Kidney capillary endothelial cell (primary cell): ENCODE measurements at places on chromosomes 3 and 15.

GRCh38 chr3:30963223-30963722 lies 68.8 kb upstream of the GADL1 start:
- DNase-seq, result no peak

DNA sequence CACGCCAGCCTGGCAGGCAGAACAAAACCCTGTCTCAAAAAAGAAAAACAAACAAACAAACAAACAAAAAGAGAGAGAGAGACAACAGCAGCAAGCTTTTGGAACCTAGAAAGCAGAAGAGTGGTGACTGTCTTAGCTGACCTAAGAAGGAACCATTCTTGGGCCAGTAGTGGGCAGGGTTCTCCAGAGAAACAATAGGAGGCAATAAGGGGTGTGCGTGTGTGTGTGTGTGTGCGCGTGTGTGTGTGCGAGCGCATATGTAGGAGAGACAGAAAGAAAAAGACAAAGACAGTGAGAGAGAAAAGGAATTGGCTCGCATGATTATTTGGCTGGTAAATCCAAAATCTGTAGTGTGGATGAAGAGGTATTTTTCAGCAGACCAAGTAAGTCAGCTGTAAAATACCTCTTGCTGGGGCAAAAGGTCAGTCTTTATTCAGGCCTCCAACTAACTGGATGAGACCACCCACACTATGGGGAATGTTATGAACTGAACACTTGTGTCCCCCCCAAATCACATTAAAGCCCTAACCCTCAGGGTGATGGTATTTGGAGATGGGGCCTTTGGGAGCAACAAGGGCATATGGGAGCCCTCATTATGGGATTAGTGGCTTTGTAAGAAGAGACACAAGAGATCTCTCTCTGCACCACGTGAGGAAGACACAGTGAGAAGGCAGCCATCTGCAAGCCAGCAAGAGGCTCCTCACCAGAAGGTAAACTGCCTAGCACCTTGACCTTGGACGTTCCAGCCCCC lies 15.1 kb upstream of the BLM start:
- DNase-seq, result no peak

DNA sequence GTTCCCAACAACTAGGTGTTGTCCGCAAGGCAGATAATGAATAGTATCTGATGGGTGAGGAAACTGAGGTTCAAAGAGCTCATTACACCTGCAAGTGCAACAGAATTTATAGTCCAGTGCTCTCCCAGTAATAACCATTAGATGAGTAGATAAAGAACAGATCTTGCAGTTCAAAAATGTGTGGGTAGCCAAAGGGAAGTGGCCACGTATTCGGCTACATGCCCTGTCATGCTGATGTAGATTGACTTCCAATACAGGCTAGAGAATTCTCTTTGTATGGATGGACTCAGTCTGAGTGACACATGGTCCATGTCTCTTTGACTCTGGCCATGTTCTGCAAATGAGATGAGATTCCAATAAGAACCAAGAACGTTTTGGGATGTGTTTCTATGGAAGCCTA lies 187.9 kb upstream of the LPP start:
- no peak for DNase-seq

GRCh38 chr3:8635631-8636030 lies 9.0 kb downstream of the SSUH2 start:
- no peak for DNase-seq

- no peak for DNase-seq
Measured at GRCh38 chr15:65343374-65343981, 34.3 kb downstream of the IGDCC3 start.

- no peak for DNase-seq
Measured at GRCh38 chr3:18354701-18355100, 70.4 kb downstream of the SATB1 start.

DNA sequence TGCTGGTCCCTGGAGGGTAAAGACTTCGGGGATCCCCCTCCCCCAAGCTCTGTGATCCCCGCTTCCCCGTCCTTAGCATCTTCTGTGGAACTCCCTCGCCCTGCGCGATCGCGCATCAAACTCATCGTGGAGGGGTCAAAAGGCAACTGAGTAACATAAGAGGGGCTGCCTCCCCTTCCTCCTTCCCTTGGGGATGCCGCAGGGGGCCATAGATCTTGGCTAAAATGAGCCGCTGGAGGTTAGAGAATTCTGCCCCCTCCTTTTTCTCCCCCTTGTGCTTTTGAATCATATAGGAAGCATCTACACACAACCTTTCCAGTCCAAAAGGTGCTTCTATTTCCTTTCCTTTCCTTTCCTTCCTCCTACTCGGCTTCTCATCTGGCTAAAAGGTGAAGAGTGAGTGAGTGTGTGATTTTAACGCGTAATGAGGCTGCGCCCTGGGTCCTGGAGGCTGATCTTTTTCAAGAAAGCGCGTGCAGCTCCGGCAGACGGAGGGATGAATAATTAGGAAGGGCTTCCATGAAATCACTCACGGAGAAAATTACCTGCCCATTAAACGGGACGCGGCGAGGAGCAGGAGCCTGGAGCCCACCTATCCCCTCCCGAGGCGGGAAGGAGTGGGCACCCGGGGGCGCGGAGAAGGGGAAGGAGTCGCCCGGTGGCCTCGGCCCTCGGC lies 831 bp upstream of the ROBO2 start:
- DNase-seq, result peak; percentile 7

GRCh38 chr15:42373274-42373673 lies 14.0 kb downstream of the CAPN3 start:
- DNase-seq, result no peak

- DNase-seq, result no peak
Measured at GRCh38 chr3:16254916-16255315, 9.8 kb downstream of the DPH3 start.

DNA sequence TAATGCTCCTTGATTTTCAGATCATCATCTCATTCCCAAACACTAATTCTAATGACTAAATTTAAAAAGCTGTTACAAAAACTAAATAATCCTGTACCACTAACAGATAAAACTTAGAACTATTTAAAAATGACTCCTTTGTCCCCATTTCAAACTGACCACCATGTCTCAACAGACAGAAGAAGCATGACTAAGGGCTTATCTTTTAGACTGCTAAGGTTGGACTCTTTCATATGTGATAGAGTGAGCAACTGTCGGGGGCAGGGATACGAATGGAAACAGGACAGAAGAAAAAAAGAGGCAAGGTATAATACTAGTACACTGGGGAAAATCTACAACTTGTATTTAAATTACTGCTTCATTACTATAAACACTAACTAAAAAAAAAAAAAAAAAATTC lies 23.3 kb downstream of the SNX4 start:
- no peak for DNase-seq

DNA sequence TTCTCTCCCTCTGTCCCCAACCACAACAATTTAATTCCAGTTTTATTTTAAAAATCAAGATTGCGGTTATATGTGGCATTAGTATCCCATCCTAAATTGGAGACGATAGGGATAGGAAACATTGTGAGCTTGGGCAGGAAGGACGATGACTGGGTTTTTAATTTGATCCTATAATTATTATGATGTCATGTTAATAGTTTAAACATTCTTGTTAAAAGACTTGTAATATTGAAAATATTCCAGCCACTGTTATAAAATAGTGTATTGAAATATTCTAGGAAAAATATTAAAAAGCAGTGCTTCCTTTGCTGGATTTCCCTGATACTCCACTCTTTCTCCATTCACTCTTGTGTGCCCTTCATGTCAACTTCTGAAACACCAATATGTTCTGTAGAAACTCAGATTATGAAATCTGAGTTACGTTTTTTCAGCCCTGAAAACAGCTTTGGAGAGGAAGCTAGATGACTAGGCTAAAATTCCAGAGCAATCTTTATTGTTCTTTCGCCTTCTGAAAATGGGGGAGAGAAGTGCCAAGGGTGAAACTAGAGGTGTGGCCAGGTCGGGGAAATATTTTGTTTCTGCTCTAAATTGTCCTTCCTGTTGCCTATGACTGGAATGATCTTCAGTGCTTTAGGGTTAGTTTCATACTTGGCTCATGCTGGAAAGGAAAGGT lies 46.1 kb upstream of the MAP3K13 start:
- DNase-seq, result peak; percentile 75

DNA sequence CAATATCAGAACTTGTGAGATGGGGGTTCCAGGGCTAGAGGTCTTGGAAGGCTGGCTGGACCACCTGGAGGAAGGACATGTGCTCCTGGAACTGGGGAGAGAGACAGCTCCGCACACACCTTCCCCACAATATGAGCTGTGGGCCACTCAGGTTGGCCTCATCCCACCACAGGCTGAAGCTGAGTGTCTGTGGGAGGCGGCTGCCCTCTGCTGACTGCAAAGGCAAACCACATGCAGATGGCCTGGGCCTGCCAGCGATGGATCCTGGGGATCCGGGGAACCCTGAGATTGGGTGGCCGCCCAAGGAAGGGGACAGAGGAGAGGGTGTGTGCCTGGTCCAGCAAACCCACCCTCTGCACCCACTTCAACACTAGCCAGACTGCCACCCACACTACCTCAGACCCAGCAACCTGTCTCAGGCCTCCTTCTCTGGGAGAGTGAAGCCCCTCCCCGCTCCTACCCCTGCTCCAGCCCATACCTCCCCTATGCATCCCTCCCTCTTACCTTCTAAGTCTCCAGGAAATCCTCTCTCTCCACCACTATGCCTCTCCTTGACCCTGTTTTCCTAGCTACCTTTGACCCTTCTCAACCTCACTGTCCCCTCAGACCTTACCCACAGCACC lies 44.8 kb downstream of the CYP11A1 start:
- DNase-seq, result peak; percentile 57

- no peak for DNase-seq
Measured at GRCh38 chr3:146969356-146969755, 364.2 kb upstream of the PLSCR5 start.

GRCh38 chr3:94671078-94671477 lies 608.2 kb downstream of the NSUN3 start:
- no peak for DNase-seq

GRCh38 chr3:134839990-134840389 lies 44.9 kb downstream of the EPHB1 start:
- no peak for DNase-seq

GRCh38 chr3:29311795-29312194 lies 30.9 kb downstream of the RBMS3 start:
- no peak for DNase-seq

DNA sequence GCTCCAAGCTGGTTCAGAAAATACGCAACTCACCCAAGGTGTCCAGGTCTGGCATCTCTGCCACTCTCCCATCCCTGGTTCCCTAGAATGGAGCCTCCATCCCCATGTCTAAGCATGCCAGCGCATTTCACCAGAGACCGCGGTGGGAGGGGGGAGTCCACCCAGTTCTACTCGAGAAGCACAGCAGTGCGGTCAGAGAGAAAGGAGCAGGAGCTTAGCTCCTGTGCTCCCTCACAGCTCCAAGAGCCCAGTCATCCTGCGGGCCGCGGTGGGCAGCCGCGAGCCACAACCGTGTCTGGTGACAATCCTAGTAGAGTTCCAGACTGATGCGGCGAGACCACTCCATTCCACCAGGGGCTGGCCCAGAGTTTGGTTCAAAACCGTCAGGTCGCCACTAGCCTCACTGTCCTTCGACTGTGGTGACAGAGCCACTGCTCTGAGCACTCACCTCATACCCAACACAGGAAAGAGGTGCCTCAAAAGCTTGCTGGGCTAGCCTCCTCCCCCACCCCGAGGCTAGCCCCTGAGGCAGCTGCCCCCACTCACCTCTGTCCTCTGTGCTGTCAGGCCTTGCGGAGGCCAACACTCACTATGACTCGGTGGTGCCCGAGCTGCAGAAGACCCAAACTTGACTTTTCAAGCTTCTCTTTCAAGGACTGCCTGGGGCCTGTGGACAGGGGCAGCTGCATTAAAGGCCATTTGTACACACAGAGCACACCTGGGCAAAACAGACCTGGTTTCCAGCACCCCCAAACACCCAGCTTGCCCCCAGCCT lies 185.4 kb downstream of the XXYLT1 start:
- no peak for DNase-seq

DNA sequence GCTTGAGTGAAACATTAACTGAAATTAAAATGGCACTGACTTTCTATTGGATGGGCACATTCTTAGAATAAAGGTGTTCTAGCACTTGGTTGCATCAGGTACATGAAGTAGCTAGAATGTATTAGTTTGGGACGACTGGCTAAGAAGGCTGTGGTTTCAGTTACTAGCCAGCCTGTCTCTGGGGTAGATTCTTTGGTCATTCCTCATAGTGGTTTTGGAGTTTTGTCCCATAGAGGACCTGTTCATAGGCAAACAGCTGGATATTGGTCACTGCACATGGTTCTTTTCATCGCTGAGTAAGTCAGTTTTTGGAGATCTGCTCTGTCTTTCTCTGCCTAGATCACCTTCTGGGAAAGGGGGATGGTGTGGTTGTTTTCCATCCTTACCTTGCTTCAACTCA lies 55.3 kb downstream of the ADAMTSL3 start:
- DNase-seq, result no peak

- DNase-seq, result peak; percentile 55
Measured at GRCh38 chr15:74835312-74835823, 7.6 kb downstream of the ULK3 start.

- no peak for DNase-seq
Measured at GRCh38 chr3:172031996-172032395, 7.4 kb upstream of the FNDC3B start.

GRCh38 chr3:139307072-139307491 lies 36.7 kb upstream of the MRPS22 start:
- no peak for DNase-seq

- DNase-seq, result no peak
Measured at GRCh38 chr3:107796791-107797190, 274.0 kb downstream of the BBX start.

GRCh38 chr15:100759106-100759505 lies 120.5 kb upstream of the ALDH1A3 start:
- no peak for DNase-seq

DNA sequence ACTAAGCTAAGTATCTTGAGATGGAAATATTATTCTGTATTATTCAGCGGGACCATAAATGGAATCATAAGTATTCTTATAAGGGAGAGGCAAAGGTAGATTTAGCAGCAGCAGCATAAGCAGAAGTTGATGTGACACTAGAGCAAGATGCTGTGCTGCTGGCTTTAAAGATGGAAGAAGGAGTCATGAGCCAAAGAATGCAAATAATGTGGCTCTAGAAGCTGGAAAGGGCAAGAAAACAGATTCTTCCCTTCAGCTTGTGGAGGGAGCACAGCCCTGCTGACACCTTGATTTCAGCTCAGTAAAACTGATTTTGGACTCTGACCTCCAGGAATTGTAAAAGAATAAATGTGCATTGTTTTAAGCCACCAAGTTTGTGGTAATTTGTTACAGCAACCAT lies 144.2 kb upstream of the ANKRD28 start:
- no peak for DNase-seq

GRCh38 chr3:184067573-184068055 lies 14.8 kb downstream of the HTR3C start:
- DNase-seq, result no peak

GRCh38 chr15:43007551-43007950 lies 87.0 kb upstream of the TTBK2 start:
- DNase-seq, result no peak
